Kidney epithelial cell (primary cell): ENCODE measurements at places on chromosomes 4 and X. TPM values are rescaled to one million over a fixed set of nuclear protein-coding genes. Genes with fewer than 3 reads are reported as not detected.

- no peak for DNase-seq
These were observed 736 bp downstream of the BDH2 start for GRCh38 chr4:103098756-103099440.

DNA sequence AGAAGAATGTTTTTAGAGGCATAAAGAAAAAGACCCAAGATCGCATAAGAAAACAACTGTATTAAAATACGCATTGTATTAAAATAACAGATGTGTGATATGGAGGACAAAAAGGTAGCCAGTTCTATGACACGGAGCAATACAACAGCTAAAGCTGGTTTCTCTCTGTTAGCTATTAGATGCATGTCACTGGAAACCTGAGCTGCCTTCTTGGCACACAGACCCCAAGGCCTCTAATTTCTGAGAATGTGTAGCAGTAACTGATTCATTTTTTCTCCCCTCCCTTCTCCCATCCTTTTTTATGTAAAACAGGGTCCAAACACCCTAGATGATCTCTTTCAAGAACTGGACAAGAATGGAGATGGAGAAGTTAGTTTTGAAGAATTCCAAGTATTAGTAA, 4.1 kb downstream of the S100G start:
- DNase-seq = no peak

The RNF128 gene
- total RNA-seq = 0.33 and 1.8 TPM in 2 replicates

DNA sequence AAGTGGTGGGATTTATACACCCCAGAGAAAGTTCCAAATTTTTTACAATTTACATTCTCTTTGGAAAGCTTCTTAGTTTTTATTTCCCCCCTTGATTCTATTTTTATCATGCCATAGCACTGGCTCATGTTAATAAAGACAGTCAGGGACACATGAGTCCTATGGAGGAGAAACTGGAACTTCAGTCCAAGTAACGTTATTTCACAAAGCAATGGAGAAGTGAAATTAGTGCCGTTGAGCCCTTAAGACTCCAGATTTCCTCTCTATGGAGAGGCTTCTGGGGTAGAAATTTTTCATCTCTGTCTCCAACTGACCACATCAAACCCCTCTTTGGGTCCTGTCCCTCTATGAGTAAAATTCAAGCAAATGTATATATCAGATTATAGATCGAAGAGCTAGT, 12.8 kb upstream of the TASL start:
- DNase-seq = no peak

GRCh38 chrX:73979551-73980131, 324.3 kb upstream of the ZCCHC13 start:
- DNase-seq = no peak

DNA sequence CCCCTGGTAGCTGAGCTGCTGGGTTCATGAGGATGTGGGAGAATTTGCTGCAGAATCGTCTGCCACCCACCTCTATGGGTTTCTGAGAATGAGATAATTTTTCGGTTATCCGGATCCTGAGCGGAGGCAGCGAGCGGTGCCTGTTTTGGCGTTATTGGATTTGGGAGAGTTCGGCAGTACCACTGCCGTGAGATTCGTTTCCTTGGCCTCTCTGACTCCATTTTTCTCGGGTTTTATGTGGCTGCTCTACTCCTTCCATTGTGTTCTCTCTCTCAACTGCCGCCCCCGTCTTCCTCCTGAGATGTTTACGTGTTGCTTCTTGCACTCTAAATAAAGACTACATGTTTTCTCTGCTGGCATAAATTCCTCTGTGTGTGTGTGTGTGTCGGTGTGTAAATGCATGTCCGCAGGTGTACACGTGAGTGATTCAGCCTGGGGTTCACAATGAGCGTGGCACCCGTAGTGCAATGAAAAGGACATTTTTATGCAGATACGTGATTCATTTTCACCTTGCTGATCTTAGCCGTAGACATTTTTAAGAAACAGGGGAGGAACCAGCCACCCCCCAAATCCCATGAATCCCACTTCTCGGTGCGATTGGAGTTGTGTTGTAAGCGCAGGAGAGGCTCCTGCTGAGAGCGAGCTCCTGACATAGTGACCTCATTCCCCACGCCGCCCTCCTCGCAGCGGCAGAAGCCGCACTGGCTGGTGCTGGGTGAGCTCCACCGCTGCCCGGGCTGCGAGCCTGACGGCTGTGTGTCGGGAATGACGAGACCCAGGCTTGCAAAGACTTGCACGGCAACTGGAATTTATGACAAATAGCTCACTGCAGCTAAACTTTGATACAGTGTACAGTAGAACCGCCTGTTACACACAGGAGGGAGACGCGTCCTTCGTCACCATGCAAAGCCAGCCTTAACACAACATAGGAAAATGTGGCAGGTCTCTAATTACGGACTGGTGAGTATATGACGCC, 82.2 kb downstream of the STOX2 start:
- peak; percentile 61 for DNase-seq

The TSPAN7 gene
- 1.5 and 2.0 TPM in 2 replicates for total RNA-seq

The SERPINA7 gene
- total RNA-seq = not detected in 2 replicates

GRCh38 chrX:97481228-97481627, 597.5 kb downstream of the RPA4 start:
- no peak for DNase-seq

DNA sequence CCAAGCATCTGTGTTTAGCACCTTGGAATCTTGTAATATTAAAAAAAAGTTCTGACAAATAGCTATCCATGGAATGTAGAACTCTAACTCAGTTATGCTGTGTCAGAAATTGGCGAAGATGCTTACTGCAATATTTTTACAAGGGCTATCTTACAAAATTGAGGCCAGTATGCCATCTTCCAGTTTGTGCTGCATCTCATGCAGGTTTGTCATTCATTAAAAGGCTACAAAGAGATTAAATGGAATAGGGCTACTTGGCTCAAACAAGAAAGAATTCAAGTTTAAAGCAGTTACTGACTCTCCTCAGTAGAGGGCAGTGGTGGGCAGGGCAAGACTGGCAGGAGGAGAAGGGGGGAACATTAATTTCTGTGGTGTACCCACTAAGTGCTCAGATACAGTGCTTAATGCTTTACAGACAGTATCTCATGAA, 66.5 kb downstream of the SHROOM4 start:
- DNase-seq = no peak

DNA sequence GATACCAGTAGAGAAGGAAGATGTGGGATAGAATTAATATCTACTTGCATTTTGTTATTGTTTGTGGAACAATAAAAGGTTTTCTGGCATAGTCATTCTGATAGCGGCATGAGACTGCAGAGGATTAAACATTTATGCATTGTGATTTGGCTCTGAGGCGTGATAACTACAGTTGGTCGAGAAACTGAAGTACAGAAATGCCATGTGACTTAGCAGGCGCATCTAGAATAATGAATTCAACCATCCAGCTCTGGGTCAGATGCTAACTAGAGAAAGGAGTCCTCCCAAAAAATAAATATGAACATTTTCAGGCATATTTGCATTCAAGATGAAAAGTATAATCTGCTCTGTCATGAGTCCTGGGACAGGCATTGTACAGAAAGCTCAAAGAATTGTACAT, 62.8 kb downstream of the CCSER1 start:
- DNase-seq = no peak

The PRDM5 gene
- 7.1 and 7.3 TPM in 2 replicates for total RNA-seq

DNA sequence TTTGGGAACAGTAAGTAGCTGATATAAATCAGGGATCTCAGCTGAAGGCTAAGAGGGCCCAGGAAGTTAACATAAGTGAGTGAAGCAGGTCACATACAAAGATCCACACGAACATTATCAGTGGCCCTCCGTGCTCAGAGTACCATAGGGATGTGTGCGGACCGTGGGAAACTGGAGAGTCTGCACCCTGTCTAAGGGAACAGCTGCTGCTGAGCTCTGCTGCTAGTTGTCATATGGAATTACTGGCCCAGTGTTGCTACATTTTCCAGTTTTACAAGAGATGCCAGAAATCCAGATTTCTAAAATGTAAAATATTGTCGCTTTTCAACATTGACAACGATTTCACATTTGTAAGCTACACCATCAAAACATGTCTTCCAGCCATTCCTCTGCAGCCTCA, 90.5 kb downstream of the RTL5 start:
- DNase-seq = no peak

DNA sequence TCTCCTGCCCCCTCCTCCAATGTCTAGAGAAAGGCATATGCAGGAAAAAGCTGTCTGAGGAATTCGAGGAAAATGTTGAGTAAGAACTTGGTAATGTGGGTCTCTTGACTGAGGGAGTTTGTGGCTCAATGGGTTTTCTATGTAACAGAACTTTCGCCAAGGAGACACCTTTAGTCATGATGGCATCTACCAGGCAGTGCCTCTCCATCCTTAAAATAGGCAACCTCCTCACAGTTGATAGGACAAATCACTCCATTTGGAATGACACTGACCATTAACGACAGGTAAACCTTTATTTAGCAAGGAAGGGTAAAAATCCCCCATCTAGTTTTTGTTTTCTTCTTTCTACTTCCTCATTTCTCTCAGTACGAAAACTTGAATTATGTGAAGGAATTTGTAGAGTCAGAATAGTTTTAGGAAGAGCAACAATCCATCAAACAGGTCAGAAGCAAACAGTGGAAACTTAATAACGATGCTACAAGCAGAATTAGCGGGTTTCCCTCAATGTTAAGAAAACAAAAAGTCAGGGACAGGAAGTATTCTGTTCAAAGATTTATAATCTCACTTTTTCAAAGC, 2.7 kb downstream of the GSX2 start:
- no peak for DNase-seq

DNA sequence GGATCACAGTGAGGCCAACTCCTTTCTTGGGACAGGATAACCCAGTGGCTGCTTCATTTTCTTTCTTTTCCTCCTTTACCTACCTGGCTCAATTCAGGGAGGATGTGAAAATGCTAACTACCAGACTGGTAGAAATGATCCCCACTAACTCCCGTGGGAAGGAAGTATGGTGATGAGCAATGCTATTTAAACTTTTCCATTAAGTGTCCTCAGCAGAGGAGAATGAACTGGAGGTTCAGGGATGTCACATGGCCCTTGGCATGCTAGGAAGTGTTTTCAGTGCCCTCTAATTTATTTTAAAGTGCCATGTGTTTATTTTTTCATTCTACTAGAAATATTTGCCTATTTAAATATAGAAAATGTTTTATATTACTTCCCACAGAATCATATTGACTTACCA, 363.9 kb downstream of the PPP3CA start:
- no peak for DNase-seq

GRCh38 chrX:10404436-10404835, 215.9 kb downstream of the MID1 start:
- no peak for DNase-seq

The MAGEA10 gene
- total RNA-seq = not detected in 2 replicates

DNA sequence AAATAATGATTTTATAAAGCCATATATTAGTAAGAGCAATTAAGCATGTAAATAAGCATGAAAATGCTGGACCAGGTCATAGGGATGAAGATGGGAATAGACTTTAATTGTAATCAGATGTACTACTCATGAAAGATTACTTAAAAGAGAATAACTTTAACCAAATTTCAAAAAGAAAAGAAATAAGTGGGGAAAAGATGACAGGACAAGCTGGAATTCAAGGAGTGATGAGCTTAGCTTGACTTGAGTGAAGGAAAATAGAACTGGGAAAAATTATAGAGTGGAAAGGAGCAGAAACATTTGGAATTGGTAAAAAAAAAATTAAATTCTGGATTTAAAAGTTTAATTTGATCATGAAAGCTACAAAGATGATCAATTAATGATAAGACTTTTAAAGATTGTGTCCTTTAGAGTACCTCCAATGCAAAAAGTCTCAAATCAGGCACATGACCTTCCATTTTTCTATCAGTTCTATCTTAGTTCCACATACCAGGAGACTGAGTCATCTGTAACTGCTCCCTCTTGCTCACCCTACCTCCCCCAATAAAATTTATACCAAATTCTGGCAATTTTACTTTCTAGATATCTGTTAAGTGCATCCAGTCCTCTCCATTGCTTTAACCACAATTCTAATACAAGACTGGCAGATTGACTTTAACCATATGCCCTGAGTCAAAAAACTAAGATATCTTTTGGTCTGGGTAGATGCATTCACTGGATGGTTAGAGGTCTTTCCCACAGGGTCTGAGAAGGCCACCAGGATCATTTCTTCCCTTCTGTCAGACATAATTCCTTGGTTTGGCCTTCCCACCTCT, 56.4 kb upstream of the SLIT2 start:
- DNase-seq = no peak

GRCh38 chrX:107505223-107505622, 55.8 kb downstream of the FRMPD3 start:
- no peak for DNase-seq

The DAPP1 gene
- total RNA-seq = 25.7 and 29.0 TPM in 2 replicates

DNA sequence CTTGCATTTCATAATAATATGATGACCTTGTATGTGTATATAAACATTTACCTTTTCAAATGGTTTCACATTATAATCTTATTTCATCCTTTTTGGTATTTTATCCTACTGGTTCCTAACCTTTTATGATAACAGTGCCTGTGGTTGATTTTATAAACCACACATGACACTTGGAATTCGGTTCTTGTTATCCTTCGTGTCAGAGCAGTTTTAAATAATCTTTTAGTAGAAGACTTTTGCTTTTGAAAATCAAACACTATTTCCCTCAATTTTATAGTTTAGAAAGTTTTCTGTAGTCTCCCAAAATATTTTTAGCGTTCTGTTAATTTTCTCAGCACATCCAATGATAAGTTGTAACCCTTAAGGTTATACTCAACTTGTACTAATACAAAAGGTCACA, 676.8 kb downstream of the RAPGEF2 start:
- no peak for DNase-seq

GRCh38 chr4:110418641-110419040, 57.3 kb upstream of the ENPEP start:
- DNase-seq = no peak
